ENCODE measurements at places on chromosomes 4 and X.

DNA sequence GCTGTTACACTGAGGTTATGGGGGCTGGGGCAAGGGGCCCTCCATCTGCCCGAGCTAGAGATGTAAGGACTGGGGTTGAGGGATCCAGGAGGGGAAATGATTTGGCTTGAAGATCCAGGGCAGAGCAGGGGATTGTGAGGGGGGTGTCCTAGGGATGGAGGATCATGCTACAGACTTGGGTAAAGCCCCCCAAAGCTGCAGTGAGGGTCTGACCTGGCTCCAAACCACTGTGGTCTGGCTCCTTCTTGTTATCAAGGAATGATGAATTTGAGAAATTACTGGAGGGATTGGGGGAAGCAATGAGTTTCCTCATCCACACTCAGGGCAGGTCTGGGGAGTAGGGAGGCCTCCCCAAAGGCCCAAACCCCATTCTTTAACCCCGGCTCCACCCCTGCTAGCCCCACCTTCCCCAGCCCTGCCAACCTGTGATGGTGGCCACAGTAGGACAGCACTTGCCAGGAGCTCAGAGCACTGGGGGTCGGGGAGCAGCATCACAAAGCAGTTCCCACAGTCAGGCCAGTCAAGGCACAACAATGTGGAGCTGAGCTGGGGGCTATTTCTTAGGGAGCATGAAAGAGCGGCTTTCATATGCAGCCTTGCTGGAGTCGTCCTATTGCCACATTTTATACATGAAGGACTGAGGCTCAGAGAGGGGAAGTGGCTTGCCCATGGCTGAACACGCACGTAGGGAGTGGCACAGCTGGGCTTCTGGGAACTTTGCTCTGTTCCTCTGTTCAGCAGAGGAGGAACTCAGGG is 165.5 kb downstream of the EFNB1 start:
- no peak for DNase-seq

DNA sequence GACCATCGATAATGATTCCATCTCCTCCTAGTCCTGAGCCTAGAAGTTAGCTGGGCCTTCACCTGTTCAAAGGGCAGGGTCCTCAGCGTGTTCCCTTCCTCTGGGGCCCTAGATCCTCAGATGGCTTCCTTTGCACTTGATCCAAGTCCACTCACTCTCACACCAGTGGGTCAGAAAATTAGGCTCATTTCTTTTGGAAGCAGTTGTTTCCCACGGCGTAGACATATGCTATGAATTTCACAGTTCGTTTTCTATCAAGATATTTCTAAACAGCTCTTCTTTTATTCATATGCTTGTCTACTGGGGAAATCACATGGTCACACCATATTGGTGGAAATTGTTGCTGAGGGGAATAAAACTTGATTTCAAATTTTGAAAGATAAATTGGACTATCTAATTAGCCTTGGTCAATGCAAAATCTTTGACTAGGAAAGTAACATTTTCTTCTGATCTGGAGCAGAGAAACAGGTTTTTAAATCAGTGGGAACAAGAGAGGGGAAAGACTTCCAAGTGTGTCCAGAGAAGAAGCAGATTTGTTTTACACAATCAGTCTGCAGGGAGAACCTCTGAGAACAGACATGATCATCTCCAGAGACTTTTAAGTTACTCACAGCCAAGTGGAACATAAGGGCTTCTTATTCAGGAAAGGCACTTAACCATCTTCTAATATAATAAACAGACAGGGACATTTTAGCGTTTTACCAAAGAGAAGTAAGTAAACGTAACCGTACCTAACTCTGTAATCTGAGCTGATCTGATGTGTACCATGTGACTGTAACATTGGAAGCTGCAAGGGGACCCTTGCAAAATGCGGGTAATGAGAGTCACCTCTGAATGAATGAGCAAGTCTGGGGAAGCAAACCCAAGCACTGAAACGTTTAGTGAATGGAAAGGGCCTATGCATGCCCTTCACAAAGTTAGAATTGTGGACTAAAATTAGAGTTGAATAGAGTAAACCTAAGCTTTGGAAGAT is 455.7 kb upstream of the FAT1 start:
- DNase-seq: no peak

- DNase-seq: no peak
Measured at GRCh38 chr4:67861513-67861912, 22.3 kb downstream of the TMPRSS11D start.

DNA sequence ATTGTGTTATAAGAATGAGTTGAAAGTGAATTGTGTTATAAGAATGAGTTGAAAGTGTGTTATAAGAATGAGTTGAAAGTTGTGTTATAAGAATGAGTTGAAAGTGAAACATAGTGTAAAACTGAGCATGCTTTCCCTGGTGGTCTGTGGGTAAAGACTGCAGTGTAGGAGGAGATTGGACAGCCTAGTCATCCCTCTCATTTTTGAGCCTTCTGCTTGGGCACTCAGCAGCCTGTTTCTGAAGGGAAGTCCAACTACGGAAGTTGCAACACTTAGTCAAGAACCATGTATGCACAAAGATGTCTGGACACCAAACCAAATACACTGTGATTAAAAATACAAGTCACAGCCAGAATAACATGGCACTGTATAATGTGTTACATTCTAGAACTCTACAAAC is 72.6 kb downstream of the ANK2 start:
- no peak for DNase-seq

DNA sequence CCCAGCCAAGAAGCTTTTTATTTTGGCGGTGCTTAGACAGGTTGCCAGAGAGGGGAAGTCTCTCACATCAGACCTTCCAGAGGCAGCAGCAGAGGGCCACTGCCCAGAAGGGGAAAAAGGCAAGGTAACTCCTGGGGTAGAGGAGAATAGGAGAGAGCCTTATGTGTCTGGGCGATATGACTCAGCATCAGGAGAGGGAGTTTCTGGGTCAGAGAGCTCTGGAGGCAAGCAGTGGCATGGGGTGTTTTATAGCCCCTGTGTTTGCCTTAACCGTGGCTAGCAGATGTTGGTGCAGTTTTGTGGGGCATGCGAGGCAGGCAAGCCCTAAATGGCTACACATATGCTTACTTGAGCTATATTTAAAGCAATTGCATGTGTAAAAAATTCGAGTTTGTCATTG is 8.3 kb upstream of the ZXDB start:
- DNase-seq: no peak

- no peak for DNase-seq
Measured at GRCh38 chr4:153955327-153955726, 166.4 kb upstream of the SFRP2 start.

- no peak for DNase-seq
Measured at GRCh38 chr4:153988492-153989363, 199.8 kb upstream of the SFRP2 start.

DNA sequence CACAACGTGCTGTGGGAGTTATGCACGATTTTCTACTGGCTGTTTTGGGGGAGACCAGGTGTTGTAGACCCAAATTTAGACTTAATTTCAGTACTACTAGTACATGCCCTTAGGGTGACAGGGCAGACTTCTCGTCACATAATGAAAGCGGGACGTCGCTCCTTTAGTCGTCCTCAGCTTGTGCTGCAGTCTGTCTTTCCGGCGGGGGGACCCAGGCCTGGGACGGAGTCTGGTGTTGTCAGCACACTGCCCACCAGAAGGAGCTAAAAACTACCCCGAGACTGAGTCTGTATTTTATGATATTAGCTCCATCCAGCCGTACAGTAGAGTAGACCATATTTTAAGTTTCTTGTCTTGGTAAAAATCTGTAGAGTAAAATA is 35.5 kb downstream of the NOP14 start:
- DNase-seq: no peak

- no peak for DNase-seq
Measured at GRCh38 chr4:155629183-155629825, 37.3 kb upstream of the GUCY1A1 start.

DNA sequence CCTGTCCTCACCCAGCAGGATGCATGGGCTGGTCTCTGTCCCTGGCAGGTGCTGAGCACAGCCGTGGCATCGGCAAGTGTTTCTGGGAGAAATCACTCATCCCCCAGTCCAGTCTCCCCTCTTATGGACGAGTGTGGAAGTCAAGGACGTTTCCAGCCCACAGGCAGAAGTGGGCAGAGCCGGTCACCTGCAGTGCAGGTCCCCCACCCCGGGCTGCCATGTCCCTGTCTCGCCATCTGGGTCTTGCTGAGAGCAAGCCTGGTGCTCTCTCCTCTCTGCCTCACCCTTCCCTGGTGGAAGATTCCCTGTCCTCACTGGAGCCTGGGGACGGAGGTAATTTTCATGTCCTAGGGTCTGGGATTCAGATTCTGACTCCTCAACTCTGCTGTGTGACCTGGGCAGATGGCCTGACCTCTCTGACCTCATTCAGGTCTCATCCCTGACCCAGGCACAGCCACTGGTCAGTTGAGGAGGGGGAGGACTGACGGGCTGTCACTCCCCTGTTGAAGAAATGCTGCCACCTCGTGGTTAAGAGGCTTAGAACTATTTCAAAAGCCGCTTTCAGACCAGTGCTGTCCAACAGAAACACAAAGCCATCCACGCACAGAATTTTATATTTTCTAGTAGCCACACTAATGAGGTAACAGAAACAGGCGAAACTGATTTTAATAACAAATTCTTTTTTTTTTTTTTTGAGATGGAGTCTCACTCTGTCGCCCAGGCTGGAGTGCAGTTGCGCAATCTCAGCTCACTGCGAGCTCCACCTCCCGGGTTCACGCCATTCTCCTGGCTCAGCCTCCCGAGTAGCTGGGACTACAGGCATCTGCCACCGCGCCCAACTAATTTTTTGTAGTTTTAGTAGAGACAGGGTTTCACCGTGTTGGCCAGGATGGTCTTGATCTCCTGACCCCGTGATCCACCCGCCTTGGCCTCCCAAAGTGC is 1.8 kb downstream of the CPZ start:
- DNase-seq: no peak

GRCh38 chr4:168474660-168475320 is 5.5 kb downstream of the DDX60L start:
- no peak for DNase-seq

DNA sequence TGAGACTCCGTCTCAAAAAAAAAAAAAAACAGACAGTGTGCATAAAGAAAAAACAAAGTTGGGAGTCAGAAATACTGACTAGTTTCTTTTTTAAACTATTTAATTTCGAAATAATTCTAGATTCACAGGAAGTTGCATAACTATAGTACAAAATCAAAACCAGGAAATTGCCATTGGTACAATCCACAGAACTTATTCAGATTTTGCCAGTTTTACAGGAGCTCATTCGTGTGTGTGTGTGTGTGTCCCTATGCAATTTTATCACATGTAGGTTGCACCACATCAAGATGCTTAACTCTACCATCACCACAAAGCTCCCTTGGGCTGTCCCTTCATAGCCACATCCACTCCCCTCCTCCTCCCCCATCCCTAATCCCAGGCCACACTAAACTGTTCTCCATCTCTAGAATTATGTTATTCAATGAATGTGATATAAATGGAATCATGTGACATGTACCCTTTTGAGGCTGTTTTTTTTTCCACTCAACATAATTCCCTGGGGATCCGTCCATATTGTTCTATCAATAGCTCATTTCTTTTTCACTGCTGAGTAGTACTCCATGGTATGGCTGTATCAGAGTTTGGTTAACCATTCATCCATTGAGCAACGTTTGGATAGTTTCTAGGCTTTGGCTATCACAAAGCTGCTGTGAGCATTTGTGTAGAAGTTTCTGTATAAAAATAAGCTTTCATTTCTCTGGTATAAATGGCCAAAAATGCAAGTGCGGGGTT is 16.3 kb upstream of the DDX3X start:
- no peak for DNase-seq

DNA sequence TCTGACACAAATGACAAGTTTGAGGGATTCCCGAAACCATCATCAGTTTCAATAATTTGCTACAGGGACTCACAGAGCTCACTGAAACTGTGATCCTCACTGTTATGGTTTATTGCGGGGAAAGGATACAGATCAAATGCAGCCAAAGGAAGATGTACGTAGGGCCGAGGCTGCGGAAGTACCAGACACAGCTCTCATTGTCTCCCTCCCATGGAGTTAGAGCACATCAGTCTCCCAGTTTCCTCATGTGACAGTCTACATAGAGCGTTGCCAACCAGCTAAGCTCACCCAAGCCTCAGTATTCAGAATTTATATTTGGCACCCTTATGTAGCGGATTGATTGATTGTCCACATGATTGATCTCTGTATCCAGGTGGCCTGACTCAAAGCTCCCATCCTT is 137.8 kb upstream of the TENM3 start:
- DNase-seq: no peak

DNA sequence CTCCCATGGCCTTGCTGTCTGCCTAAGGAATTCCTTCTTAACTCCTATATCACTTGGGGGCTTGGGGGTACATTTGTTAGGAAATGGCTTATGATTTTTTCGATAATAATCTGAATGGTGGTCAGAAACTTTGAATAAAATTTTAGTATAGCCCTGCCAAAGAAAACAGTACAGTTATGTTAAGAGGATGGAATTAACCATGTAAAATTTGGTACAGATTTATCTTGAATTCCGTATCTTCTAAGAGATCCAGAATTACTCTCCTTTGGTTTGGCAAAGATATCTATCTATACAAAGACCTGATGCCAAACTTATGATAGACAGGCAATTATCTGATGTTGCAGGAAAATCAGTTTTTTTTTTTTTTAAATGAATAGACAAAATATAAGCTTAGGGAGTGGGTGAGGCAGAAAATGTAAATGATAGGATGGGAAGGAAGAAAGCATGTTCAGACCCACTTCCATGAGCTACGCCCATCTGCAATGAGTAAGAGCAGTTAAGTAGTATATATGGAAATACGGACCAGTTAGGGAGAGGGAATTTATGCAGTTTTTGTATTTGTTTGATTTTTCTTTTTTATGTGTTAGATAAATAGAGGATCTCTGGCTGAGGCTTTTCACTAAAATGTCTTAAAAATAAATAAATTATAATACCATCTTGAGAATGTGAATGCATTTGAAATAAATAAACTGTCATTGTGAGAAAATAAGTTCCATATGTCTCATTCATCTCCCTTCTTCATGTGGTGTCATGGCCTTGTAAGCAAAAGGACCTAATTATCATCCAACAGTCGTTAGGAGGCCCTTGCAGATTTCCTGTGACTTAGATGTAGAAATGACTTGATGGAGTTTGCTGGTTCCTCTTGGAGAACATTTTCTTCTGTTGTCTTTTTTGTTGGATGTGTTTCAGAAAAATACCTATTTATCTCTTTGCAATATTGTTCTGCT is 389.6 kb downstream of the ARHGAP24 start:
- no peak for DNase-seq

DNA sequence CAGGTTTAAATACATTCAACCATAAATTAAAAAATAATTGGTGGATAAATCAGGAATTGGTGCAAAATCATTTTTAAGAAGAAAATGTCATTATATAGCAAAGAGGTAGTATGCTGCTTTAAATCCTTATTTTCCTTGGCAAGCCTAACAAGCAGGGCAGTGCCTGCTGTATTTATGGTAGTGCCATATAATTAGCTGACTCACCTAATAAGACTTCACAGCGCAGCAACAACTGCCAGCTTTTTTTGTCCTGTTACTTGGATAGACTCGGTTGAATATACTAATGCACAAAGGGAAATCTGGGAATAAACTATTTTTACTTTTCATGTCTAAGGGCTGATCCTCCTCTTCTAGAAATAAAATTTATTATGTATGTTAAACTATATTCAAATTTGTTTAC is 99.1 kb downstream of the SNCA start:
- no peak for DNase-seq

DNA sequence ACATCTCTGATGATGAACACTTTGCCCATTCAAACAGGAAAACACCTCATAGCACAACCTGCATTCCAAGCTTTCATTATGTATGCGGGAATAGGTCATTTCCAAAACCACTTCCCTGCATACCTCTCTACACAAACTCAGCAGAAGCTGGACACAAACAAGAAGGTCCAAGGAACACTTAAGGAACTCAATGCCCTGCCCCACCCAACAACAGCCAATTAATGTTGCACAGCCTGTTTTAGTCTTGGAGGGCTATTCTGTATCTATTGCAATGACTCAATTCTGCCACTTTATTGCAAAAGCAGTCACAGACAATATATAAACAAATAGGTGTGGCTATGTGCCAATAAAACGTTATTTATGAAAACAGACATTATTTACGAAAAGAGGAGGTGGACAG is 16.7 kb downstream of the OPHN1 start:
- no peak for DNase-seq

All from stimulated activated CD4-positive, alpha-beta T cell treated with anti-CD3 and anti-CD28 coated beads, Interleukin-1b, Interleukin-23, amount 100 ng/mL, for 1 hour (primary cell).